BE2C (cell line): ENCODE measurements at places on chromosomes 3 and 15.

GRCh38 chr3:107817076-107817475 lies 273.8 kb downstream of the CD47 start:
- no peak for DNase-seq

GRCh38 chr3:3737531-3737930 lies 61.7 kb upstream of the LRRN1 start:
- DNase-seq: no peak

DNA sequence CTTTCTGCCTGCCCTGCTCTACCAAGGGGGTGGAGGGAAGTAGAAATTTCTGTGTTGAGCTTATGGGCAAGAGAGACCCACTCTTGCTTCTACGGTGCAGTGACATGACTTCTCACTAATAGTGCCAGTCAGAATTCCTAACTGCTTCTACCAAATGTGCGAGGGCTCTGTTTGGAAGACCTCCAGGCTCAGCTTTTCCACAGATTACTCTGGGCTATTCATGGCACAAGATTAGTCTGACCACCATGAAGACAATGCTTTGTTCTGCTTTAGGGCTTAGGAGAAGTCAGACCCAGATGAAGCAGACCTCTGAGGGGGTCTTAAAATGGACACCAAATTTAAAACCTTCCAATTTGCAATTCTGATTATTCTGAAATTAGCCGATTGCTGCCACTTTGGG lies 195.9 kb upstream of the TBC1D5 start:
- no peak for DNase-seq

DNA sequence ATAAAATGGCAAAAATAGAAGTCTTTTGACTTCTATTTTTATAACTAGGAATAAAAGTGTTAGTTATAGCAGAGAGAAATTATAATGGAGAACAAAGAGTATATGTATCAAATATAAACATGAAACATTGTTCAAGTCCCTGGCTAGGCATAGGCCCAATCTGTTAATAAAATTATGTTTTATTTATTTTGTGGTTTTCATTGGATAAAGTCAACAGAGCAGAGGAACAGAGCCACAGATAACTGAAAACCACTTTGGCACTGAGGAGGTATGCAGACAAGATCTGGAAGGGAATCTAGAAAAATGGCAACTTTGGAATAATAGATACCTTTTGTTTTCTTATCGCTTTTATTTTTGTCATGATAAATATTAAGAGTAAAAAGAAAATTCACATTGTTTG lies 50.4 kb upstream of the ICE2 start:
- no peak for DNase-seq

DNA sequence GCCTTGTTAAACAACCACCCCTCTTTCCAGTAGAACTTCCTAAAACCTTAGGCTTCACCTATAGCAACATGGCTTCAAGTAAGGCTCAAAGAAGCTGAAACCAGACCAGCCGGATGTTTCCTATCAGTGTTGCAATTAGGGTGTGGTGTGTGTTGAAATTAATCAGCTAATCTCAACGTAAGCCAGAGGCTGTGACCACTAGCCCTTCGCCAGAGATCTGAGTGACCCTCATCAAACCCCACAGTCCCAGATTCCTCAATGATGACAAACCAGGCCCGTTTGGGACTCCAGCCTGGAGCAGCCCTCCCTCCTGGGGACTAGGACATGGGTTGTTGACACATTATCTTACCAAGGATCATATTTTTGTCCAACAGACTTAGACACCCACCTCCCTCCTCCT lies 27.3 kb downstream of the CYP11A1 start:
- DNase-seq: no peak

DNA sequence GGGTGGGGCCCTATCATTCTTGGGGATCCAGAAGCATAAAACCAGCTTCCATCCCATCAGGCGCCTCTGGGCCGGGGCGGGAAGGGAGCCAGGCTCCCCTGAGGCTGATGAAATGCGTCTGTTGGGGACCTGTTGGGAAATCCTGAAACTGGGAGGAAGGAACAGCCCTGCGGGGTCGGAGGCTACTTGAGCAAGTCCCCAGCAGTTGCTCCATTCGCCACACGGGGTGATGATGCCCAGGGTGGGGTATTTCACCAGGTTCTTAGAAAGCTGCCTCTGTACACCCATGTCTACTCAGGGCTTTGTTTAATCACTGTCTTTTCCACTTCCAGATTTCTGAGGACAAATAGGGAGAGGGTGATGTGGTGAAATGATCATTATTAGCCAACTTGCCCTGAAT lies 25.4 kb upstream of the TSEN2 start:
- no peak for DNase-seq

GRCh38 chr3:134308350-134308891 lies 57.8 kb upstream of the RYK start:
- peak; percentile 69 for DNase-seq

- no peak for DNase-seq
These were observed 23.5 kb downstream of the EXOG start for GRCh38 chr3:38519651-38520050.

DNA sequence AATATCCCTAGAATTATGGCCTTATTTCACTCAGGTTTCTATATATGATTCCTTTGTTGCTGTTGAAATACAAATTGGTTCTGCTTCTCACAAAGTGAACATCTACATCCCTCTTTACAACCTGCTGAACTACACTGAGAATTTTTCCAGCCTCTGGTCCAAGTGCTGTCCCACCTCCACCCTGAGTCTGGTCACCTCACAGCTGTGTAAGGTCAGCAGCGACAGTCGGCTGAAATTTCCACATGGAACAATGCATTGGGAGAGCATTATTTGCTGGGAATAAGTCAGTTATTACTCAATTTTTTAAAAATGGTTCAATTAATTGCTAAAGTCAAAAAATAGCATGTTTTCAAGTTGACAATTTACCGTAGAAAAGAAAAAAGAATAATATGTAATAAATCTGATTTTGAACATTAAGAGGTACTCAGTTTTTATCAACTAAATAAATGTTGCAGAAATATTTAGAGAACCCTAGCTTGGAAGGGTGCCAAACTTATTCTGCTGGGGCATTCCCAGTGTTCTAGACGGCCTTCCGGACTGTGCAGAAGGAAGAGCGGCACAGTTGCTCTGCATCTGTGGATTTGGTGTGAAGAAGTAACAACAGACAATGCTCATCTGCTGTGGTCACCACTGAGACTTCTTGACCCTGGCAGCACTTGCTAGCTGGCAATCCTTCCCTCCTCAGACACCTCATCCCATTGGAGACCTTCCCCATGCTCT lies 1.8 kb downstream of the HCLS1 start:
- DNase-seq: no peak

DNA sequence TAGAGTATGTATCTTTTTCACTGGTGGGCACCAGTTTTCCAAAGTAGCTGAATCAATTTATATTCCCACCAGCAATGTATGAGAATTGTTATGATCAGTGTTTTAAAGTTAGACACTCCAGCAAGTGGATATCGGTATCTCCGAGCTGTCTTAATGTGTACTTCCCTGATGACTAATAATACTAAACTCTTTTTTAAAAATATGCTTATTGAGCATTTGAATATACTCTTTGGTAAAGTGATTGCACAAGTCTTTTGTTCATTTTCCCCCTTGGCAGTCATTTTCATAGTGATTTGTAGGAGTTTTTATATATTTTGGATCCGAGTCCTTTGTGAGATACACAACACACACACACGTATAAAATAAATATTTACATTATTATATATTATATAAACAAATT lies 12.5 kb upstream of the FEM1B start:
- DNase-seq: no peak

GRCh38 chr15:52727815-52728214 lies 48.6 kb upstream of the ATOSA start:
- DNase-seq: peak; percentile 45

GRCh38 chr3:149547413-149547812 lies 72.9 kb downstream of the TM4SF4 start:
- no peak for DNase-seq

- no peak for DNase-seq
These were observed 407.1 kb downstream of the VPS13C start for GRCh38 chr15:61653110-61653509.

DNA sequence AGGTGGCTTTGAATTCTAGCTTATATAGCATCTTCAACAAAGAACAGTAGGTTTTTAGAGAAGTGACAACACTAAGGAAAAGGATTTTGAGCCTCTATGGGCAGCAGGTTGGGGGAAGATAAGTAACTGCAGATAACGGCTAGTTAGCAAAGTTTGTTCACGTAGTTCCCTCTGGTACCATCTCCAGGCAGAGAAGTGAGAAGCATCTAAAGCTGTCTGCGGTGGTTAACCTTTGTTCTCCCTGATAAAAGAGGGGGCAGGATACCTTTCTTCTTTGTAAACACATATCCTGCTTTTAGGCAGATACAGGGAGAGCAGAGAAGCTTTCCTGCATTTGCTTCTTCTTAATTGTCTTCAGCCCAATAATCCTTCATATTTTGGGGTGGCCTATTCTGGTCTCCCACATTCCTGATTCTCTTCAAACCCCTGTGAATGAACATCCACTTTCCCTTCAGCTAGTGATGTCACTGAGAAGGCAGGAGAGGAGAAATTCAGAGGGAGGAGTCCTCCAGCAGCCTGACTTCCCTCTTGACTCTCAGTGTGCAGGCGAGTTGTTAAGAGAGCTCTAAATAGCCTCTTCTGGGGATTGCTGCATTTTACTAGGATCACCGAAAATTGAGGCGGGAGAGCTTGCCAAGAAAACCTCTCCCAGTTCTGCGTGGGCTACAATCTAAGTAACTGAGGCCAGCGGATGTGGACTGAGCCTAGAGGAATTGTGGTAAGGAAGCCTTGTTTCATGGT lies 393.7 kb upstream of the C2CD4B start:
- DNase-seq: no peak

- no peak for DNase-seq
These were observed 7.9 kb downstream of the CCR1 start for GRCh38 chr3:46200211-46200610.

- no peak for DNase-seq
These were observed 99.8 kb downstream of the SLMAP start for GRCh38 chr3:57855943-57856342.

DNA sequence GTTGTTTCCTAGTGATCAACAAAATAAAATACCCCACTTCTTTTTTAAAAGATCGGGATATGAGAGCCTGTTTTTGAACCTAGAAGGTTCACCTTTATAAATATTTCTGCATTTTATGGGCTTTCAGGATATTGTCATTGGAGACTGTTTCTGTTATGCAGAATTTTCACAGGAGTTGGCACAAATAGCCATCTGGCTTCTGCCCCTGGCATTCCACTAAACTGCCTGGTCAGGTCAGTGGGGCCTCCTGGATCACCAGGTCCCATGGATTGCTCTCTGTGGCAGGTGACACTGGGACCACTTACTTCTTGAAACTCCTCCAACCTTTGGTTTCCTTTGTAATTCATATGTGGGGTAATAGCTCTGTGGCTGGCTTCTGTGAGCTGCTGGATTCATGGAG lies 25.5 kb upstream of the POLR2M start:
- DNase-seq: no peak

DNA sequence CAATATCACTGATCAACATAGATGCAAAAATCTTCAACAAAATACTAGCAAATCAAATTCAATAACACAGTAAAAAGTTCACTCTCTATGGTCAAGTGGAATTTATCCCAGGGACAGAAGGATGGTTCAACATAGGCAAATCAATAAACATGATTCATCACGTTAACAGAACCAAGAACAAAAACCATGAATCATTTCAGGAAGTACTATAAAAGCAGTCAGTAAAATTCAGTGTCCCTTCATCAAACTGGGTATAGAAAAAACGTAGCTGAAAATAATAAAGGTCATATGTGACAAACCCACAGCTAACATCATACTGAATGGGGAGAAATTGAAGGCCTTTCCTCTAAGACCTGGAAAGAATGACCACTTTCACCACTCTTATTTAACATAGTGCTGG lies 172.1 kb downstream of the POLR2M start:
- no peak for DNase-seq

- DNase-seq: no peak
These were observed 18.7 kb downstream of the ATP13A3 start for GRCh38 chr3:194468086-194468485.

DNA sequence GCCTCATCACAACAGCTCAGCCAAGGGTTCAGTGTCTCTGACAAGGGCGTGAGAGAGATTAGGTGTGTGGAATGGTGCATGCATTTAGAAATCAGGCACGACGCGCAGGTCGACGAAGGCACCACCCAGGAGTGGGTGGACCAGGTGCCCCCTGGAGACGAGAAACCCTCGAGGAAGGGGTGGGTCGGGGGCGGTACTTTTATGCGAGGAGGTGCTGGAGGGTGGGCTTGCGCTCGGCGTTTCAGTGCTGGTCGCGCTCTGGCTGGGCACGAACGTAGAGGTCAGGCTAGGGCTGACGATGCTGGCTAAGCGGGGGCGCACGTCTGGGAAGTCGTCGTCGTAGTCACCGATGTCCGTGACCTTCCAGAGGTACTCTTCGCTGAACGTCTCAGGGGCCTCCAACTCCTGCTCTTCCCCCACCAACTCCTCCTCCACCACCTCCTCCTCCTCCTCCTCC lies 393 bp downstream of the ERICH6 start:
- peak; percentile 23 for DNase-seq

DNA sequence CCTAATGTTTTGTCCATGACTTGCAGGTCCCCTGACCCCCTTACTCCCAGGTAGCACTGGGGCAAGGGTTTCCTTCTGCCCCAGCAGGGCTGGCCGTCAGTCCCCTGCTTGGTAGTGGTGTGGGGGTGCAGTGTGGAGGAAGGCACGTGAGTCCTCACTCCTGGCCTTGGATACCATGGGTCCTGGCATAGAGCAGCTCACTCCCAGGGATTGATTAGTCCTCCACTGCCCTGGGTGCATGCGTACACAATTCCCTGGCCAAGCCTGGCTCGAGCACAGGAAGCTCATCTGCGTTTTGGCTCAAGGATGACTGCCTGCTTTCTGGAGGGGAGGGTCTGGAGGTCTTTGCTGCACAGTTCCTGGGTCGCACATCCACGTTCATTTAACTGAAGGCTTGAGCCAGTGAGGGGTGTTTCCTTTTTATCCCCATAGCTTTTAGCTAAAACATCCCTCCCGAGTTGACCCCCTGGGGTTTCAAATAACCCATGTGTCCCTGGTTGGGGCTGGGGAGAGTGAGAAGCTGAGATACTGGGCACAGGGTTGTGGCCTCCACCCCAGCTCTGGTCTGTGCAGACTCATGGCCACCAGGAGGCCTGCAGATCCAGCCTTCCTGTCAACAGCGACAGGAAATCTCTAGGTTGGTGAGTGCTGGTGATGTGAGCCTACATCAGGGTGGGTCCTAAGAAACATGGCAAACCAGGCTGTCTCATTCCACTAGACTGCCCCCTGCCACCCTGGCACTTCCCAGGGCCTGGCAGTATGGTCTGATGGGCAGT lies 11.5 kb downstream of the HEMK1 start:
- DNase-seq: no peak

DNA sequence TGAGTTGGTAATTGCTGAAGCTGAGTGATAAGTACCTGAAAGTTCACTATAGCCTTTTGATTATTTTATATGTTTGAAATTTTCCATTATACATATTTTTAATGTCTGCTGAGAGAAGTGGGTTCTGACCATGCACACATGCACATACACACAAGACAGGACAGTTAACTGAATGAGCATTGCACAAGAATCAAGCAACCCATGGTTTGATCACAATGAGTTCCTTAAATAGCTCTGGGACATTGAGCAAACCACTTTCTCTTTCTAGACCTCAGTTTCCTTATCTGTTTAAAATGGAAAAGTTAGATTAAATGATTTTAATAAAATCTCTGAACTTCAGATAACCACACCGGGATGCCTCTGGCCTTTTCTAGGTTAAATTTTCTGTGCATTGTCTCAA lies 26.7 kb downstream of the SNTN start:
- DNase-seq: no peak
